Stimulated activated CD4-positive, alpha-beta T cell treated with anti-CD3 and anti-CD28 coated beads, Interleukin-4, amount 100 ng/mL, for 48 hours (primary cell): ENCODE measurements at places on chromosomes 3 and 15.

DNA sequence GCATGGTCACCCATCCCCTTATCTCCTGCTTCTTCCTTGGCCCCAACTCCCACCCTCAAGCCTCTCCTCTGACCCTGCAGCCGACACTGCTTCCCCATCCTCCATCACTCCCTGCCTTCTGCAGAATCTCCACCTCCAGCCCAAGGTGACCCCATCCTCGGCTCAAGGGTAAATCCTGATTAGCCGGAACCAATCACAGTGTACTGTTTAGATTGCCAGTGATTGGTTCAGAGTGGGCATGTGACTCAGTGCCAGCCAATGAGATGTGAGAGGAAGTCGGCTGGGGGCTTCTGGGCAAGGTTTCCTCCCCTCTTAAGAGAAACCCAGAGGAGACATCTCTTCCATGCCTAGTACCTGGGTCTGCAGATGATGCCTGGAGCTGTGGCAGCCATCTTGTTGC lies 10.3 kb downstream of the CACNA2D2 start:
- DNase-seq = no peak

DNA sequence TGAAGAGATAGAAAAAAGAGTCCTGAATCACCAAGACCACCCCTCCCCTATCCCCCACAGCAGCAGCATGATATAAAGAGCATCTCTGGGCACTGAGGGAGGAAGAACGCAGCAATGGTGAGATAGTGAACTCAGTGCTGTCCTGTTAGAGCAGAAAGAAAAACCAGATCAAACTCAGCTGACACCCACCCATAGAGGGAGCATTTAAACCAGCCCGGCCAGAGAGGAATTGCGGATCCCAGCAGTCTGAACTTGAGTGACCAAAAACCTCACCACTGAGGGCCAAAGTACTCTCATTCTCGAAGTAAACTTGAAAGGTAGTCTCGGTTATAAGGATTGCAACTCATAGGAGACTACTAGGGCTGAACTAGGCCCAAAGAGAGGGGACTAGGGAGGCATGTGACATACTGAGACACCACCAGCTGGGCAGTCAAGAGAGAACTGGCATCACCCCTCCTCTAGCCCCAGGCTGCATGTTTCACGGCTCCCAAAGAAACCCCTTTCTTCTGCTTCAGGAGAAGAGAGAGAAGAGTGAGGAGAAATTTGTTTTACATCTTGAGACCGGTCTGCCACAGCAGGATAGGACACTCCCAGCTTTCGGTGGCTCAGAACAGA lies 39.2 kb upstream of the TGFBR2 start:
- no peak for DNase-seq

GRCh38 chr15:37148714-37149113 lies 48.4 kb upstream of the MEIS2 start:
- no peak for DNase-seq

DNA sequence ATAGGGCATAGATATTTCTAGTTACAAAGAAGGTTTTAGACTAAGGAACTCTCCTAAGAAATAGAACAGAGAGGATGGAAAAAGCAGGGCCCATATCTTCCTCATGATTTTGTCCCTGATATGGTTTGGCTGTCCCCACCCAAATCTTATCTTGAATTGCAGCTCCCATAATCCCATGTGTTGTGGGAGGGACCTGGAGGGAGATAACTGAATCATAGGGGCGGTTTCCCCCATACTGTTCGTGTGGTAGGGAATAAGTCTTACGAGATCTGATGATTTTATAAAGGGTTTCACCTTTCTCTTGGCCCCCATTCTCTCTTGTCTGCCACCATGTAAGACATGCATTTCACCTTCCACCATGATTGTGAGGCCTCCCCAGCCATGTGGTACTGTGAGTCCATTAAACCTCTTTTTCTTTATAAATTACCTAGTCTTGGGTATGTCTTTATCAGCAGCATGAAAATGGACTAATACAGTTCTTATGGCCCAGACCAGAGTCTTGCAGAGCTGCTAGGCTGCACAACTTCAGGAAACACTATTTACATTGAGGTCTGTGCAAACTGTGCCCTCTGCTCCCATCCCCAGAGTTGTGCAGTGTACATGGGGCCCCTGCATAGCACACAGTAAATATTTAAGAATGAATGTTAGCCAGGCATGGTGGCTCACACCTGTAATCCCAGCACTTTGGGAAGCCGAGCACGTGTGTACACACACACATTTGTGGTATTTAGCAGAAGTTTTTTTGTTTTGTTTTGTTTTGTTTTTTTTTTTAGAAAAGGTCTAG lies 20.3 kb upstream of the CA12 start:
- DNase-seq = no peak

DNA sequence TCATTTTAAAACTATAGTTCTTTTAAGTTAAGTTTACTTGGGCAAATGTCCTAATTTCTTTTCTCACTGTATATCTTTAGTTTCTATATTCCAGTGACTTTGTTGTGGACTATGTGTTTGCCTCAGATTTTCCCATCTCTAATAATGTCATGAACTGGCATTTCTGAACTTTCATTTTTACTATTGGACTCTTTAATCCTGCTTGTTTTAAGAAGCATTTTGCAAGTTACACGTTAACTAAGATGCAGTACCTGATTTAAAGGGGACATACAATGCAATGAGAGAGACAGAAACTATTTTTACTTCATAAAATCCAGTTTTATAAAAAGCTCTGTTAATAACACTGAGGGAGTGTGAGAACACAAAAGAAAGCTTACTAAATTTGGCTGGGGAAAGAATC lies 58.6 kb upstream of the PHLDB2 start:
- DNase-seq = no peak

DNA sequence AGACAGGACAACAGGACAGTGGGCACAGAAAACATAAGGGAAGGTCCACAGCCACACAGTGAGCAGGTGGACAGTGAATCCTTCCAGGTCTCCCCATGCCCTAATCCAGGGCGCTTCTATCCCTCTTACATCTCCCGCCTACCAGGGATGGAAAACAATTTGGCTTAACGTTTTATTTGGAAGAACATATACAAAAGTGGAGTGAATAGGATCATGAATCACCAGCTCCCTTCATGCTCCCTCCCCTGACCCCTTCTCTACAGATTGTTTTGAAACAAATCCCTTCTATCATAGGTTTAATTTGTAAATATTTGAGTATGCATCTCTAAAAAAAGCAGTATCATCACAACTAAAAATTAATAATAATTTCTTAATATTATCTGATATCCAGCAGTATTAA lies 52.5 kb downstream of the CLDN11 start:
- no peak for DNase-seq

DNA sequence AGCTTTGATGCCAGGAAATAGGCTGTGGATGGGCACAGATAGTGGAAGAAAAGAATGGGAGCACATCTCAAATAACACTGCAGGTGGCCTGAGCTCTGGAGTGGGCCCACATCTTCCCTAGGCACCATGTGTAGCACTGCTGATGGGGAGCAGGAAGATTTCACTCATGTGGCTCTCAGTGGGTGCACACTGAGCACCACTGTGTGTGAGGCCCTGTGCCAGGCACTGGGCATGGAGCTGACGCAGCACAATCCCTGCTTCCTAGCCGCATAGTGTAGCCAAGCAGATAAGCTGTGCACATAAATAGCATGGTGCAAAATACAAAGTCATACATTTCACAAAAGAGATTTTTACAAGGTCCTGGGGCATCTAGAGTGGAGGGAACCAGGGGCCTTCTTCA lies 101.6 kb downstream of the MOBP start:
- DNase-seq = no peak

- no peak for DNase-seq
These were observed 29.1 kb downstream of the RUVBL1 start for GRCh38 chr3:128094295-128095151.

GRCh38 chr3:195548501-195548900 lies 5.4 kb upstream of the PPP1R2 start:
- no peak for DNase-seq

GRCh38 chr3:169865176-169865767 lies 4.5 kb downstream of the LRRC31 start:
- no peak for DNase-seq

- DNase-seq = no peak
These were observed 140.5 kb downstream of the TLE3 start for GRCh38 chr15:69957175-69957574.

DNA sequence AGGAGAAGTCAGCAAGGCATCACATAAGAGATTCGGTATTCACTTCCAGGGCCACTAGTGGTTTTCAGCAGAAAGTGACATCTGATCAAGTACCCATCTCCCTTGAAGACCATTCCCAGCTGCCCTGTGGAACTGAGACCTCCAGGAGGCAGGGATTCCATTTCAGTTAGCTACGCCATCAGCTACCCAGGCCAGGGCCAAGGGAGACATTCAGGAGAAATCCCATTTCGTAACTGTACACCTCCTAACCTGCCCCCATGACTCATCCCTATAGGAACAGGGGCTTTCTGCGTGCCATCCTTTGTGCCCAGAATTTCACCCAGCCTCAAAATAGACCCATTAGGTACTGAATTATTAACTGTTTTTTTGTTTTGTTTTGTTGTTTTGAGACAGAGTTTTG lies 24.7 kb downstream of the SPATA12 start:
- no peak for DNase-seq

DNA sequence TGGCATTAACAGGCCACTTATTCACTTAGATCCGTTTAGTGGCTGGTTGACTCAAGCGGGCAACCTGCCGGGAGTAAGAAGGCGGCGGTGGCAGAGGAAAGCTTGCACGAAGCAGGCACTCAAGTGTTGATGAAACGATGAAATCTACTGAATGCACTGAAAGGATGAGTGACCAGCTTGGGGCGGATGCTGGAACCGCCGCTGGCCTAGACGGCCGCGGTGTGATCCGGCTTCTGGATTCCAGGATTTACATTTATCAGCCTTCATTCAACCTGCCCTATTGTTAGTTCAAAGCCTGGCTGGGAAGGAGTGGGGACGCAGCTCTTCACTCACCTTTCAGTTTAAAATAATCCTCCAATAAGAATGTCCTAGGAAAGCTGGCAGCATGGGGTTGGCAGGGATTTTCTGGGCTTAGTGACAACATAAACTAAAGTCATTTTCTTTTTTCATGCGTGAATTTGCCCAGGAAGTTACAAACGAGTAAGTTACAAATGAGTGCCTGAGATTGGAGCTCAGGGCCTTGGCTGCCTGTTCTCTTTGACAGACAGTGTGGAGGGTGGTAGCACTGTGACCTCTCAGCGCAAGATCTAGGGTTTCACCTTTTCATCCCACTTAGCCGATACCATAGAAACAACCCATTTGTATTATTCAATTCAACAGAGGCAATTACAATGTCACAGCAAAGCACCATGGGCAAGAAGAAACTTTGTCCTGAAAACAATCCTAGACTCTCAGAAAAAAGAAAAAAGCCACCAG lies 1.1 kb upstream of the PLCH1 start:
- DNase-seq = no peak

DNA sequence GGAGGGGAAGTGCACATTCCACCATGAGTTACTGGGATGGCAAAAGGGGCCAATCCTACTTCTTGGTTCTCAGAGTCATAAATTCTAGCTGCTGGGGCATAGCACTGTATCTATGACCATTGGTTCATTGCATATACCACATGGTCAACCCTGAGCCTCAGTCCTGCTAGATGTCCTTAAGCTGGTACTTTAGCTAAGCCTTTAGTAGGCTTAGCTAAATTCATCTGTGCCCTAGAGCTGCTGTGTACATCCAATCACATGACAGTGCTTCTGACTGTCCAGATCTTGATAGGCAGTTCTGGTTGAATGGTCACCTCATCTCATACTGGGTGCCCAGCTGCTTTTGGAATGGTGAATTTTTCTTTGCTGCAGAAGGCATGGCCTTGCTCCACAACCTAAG lies 8.2 kb downstream of the NDUFB4 start:
- no peak for DNase-seq

- DNase-seq = no peak
These were observed 9.8 kb upstream of the SLC6A1 start for GRCh38 chr3:10982782-10983181.

GRCh38 chr3:177948716-177949425 lies 587.4 kb upstream of the KCNMB2 start:
- DNase-seq = no peak

DNA sequence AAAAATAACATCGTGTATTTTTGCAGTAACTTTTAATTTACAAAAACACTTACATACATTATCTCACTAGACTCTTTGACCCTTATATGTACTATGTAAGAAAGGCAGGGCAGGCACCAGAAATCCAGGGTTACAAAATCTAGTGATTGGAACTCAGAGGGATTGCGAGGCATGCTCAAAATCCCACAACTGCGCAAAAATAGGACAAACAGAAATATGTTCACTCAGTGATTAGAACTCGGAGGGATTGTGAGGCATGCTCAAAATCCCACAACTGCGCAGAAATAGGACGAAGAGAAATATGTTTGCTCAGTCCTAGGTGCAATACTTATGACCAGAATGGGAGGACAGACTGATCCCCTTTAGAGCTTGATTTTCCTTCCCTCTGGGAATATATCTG lies 79.2 kb upstream of the TGFBR2 start:
- DNase-seq = no peak

DNA sequence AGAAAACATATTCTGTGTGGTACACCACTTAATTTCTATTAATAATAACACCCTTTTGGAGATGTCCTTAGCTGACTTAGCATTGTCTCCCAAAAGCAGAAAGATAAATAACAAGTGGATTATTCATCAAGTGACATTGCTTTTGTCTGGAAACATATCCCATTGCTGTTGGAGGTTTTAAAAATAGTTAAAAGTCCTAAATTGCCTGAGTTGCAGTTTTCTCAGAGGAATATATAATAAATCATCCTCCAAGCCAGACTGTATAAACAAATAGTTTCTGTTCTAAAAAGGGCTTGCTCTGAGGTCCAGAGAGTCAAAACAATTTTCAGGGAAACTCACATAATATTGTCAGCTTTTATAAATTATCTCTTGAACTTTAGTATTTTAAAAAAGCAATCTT lies 60.4 kb upstream of the CD96 start:
- DNase-seq = no peak

GRCh38 chr3:13890377-13891016 lies 10.6 kb upstream of the WNT7A start:
- DNase-seq = no peak

DNA sequence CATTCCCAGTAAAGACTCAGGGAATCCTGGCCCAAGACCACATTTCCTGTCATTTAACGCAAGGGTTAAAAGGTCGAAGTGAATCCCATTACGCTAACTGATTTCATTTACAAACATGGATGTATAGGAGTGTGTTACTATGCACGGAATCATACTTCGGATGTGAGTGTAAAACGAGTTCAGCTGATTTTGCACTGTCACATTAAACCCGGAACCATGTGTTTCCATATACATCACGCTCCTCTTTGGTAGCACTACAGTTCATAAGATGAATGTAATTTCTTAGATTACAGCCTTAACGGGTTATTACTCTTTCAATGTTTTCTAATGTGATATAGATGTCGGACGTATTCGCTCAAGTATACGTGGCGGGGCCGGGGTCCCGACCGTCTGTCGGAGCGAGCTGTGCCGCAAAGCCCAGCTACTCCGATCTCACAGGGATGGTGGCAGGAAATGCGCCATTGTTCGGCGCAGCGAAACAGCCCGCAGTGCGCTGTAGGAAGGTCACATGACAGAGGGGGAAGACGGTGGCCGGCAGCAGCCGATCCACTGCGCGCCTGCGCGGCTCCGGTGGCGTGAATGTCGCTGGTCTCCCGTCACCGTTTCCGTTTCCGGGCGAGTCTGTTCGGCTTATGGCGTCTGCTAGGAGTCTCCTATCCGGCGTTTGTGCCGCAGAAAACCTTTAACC lies 97.3 kb downstream of the NPAP1 start:
- DNase-seq = peak; percentile 40
